Peyer's patch (tissue), 4 donors: ENCODE measurements at places on chromosomes 4 and X. TPM values are rescaled to one million over a fixed set of nuclear protein-coding genes. Genes with fewer than 3 reads are reported as not detected.

DNA sequence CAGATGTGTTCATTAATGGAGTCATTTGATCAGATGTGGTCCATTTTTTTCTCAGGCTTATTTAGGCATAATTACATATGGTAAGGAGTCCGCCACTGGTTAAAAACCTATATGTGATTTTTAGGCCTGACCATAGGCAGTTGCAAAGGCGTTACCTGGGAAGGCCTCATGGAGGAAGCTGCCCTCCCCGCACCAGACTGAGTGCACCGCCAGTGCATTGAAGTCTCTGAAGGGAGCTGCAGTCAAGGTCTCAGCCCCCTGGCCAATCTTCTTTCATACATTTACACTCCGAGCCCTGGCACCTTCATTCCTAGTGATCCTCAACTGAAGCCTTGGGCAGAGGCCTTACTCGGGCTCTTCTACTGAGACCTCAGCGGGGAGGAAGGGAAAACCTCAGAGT is 898.2 kb upstream of the AGA start:
- no peak for DNase-seq

The ZAR1 gene
- total RNA-seq = not detected

DNA sequence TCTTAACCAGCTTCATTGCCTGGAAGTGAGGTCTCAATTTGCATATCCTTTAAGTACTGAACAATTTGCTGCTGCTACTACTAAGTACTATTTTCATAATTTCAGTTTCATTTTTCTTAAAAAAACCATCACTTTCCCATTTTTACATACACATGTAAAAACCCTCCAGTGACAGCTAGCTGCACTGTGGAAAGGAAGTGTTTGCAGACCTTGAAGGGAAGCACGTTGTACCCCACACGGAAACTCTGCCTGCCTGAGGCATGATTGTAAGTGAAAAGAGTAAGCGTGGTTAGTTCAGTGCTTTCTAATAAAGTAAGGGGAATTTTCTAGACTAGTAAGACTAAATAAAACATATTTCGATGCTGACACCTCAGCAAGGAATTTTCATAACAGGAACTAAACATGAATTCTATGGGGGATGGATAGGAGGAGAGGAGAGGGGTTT is 103.6 kb downstream of the RAPGEF2 start:
- DNase-seq = no peak

GRCh38 chr4:174882317-174882992 is 35.7 kb upstream of the ADAM29 start:
- no peak for DNase-seq

The SLC9B1 gene
- total RNA-seq = not detected

The ADH1A gene
- total RNA-seq = not detected

DNA sequence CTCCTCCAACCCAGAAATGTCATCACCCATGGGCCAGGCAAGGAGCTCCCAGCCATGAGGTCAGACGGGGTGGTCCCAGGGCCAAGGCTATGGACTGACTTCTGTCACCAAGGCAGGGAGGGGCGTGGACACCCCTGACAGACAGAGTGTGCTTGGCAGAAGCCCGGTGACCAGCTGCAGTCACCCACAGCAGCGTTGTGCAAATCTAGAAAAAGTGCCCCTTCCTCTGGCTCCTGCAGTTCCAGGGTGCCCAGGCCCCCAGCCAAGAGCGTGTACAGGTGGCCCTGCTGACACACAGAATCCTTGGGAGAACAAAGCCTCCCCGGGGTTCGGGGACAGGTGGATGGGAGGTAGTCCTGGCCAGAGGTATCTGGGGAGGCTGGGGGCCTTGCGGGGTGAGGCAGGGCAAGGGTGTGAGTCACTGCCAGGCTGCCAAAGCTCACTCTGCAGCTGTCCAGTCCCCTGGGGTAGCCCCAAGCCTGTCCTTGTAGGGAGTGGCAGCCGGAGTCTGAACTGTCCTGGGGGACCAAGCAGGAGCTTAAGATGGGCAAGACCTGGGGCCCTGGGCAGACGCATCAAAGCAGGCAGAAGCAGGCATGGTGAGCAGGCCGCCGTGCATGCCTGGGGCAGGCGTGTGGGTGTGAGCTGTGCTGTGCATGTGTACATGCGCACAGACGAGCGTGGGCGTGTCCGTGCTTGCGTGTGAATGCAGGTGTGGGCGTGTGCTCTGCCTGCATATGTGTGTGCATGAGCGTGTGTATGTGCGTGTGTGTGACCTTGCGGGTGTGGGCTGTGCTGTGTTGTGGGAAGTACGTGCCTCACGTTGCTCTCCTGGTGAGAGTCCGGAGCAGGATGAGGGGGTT is 3.3 kb downstream of the MYL5 start:
- DNase-seq = no peak

The TMEM47 gene
- total RNA-seq = 8.5 TPM

DNA sequence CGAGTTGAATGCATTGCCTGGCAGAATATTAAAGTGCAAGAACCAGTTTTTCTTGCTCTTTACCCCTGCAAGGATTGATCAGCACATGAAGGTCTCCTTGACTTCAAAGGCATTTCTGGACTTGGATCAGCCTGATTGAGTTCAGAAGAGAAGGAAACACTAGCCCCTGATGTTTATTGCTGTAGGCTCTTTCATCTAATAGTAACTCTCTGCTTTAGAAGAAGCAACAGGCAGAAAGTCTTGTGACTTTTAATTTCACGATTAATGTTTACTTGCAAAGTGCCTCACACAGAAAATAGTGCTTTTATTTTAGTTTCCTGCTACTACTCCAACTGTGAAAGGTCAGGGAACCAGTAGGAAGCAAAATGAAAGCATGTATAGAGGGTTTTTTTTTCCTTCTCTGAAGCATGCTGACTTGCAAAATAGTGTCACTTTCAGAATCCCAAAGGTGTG is 69.1 kb downstream of the PCDH7 start:
- no peak for DNase-seq

- DNase-seq = peak; percentile 17
Observed at GRCh38 chrX:118990512-118991227, 16.3 kb downstream of the LONRF3 start.

The ARMCX6 gene
- total RNA-seq = 10.7 TPM

The CABS1 gene
- total RNA-seq = not detected

The SMIM43 gene
- not detected for total RNA-seq

The ZNF185 gene
- 1.1 TPM for total RNA-seq

- no peak for DNase-seq
Observed at GRCh38 chr4:2141022-2141761, 82.1 kb downstream of the NAT8L start.

The FAM199X gene
- total RNA-seq = 17.6 TPM

The TLL1 gene
- 7.4 TPM for total RNA-seq

GRCh38 chrX:153740631-153741222 is 16.1 kb downstream of the ABCD1 start:
- DNase-seq = peak; percentile 76

- DNase-seq = no peak
Observed at GRCh38 chrX:21741869-21742701, 15.8 kb downstream of the SMPX start.

The UBE2A gene
- 35.1 TPM for total RNA-seq

GRCh38 chrX:123313486-123313885 is 129.4 kb downstream of the GRIA3 start:
- no peak for DNase-seq

- no peak for DNase-seq
Observed at GRCh38 chr4:41385481-41385880, 128.8 kb downstream of the UCHL1 start.

- DNase-seq = no peak
Observed at GRCh38 chr4:27873596-27873995, 1013.0 kb downstream of the STIM2 start.

GRCh38 chr4:126614356-126614855 is 1018.4 kb upstream of the INTU start:
- no peak for DNase-seq

GRCh38 chr4:46656071-46656470 is 253.0 kb downstream of the COX7B2 start:
- no peak for DNase-seq

DNA sequence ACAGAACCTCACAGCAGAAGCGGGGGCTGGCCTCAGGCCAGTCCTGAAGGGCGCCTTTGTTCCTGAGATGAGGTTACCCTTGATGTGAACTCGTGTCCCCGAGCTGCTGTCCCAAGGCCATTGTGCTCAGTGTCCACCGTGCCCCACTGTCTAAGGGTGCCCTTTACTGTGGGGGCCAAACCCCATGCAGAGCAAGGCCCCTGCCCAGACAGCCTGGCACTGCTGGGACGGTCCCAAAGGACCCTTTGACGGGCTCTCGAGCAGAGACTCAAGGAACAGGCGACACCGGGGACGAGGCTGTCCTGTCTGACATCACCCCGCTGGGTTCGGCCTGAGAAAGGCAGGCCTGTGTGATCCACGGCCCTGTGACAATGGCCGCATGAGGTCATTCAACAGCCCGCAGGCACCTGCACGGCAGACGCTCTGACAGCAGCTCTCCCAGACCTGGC is 100.6 kb downstream of the ABLIM2 start:
- DNase-seq = no peak

GRCh38 chrX:40170830-40171512 is 73.2 kb upstream of the BCOR start:
- no peak for DNase-seq
